ENCODE measurements at places on chromosomes 6 and 20.

DNA sequence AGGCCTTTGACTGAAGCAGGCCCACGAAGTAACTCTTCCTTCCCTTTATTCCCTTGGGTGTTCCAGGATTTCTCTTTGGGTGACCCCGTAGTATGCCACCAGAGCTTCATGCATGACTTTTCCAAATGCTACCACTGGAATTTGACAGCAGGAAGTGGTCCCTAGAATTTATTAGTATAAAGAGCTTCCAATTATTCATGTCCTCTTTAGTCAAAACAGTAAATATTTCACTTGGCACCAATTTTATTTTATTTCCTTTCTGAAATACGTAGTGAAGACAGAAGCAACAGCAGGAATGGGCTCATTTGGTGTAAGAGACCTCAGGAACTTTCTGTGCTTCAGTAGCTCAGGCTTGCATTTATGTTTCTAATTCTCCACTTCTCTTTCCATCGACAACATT lies 151.3 kb downstream of the LCA5 start:
- peak; percentile 33 for DNase-seq

DNA sequence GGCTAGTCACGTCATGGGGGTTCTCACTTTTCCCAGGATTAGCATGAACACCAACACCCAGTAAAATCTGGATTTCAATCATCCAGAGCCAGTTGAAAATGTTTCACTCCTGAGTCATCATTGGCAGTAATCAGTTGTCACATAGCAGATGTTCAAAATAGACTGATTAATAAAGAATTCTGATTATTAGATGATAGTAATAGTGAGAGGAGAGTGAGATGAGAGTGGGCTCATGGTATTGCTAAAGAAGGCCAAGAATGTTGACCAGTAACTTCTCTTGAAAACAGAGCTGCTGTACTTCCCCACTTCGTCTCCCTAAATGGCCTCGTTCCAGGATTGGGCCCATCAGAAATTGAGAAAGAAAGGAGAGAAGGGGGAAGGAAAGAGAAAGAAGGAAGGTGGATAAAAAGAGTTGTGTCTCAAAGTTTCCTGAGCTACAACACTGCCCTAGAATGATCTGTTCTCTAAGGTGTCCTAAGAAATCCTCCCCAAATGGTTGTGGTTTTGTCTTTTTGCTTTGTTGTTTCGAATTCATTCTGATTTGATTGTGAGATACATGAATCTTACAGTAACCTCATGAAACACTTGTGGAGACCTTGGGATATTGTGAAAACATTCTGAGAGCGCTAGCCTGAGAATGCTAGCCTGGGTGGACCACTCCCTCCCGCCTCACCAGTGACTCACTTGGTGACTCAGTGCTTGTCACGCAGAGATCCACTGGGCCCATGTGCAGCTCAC lies 502.2 kb upstream of the JARID2 start:
- no peak for DNase-seq

DNA sequence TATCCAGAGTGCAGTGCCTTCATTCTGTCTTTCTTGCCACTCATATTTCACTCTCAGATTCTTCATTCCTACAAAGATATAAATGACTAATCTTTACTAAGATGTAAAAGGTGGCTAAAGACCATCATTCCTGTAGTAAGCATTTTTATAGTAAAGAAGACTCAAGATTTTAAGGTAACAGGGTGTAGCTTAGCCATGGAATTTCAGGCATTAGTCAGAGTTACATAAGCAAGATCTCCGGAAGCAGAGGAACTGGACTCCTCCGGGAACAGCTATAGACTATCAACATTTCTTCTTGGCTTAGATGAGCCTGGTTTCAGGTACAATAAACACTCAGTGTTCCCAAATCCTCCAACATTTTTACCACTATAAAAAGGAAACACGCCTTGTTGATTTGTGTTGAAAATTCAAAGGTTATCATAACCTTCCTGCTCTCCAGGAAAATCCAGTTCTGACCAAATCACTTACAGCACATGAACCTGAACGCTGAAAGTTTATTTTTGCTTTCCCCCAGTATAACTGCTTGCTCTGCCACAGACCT lies 23.7 kb downstream of the SERPINB1 start:
- no peak for DNase-seq

DNA sequence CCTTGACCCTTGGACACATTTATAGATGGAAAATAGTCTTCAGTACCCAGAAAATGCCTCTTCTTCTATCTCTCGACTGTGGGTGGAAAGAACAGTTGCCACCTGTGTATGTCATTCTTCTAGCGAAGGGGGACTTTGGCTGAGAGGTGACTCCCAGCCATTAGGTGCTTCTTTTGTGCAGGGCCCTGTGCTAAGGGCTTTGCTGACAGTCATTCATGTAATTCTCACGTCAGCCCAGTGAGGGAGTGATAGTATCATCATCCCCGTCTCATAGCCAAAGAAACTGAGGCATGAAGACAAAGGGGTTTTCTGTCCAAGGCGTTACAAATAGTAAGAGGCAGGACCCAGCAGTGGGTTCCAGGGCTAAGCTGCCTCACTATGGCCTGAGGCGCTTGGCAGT lies 160.8 kb downstream of the SCML4 start:
- DNase-seq = no peak

DNA sequence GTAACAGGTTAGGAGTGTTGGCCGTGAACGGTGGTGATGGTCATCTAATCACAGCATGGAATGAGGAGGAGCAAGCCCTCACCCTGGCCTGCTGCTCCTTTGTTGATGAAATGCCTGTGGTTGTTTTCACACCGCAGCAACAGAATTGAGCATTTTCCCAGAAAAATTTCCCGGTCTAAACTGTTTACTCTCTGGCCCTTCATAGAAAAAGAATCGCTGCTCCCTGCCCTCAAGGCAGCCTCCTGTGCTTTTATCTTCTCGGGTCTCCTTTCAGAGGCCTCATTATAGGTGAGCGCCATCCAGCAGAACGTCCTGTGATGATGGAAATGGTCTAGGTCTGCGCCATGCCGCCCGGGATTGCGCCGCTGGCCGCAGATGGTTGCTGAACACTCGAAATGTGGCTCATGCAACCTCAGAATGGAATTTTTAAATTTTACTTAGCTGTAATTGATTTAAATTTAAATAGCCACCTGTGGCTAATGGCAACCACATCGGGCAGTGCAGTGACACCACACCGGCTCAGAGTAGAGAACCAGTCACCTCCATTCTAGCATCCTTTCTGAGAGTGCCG lies 30.2 kb downstream of the PHACTR3 start:
- no peak for DNase-seq

GRCh38 chr20:55953201-55953600 lies 52.1 kb downstream of the CBLN4 start:
- DNase-seq = no peak

DNA sequence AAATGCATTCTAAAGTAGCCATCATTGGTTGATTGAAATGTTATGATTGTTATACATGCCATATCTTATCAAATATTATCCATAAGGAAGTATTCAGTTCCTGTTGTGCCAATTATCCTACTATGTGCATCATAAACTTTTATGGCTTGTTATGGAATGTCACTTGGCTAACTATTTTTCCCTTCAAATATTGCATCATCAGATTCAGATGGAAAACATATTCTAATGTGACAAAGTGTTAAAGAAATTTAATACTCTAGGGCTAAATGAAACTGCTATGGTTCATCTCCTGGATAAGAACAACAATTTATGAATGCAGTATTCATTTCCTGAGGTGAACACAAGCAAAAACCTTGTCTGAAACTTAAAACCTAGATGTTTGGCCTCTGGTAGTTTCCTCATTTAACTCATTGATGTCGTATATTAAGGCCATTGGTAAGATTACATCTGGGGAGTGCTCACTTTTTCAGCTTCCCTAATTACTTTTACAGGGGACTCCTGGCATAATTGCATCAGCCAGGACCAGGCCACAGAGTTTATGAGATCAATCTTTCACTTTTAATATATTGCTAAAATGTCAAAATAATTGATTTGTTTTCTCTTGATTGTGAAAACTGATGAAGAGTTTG lies 134.9 kb upstream of the CEP162 start:
- DNase-seq = no peak

DNA sequence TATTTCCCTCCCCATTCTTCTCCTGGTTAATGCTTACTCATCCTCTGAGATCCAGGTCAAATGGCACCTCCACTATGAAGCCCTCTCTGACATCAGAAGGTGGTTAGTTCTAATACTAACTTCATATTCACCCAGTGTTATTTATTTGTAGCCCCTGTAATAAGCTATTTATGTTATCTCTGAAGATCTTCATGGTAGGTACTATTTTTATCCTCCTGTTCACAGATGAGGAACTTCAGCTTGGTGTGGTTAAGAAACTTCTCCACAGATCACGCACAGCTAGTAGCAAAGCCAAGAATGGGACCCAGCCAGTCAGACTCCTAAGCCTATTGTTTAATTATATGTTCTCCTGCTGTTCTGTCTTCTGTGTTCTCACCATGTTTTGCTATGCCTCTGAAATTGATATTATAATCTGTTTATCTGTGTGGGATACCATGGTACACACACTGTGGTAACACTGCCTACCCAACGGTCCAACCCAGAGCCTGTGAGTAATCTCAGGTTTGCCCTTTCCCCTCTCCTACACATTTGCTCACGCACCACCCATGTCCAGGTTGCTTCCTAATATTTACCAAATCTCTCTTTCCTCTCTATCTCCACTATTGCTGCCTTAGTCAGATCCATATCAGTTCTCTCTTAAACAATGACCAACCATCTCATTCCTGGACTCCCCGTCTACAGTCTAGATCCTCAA lies 98.4 kb downstream of the IPCEF1 start:
- DNase-seq = no peak

GRCh38 chr20:8367689-8368088 lies 235.6 kb downstream of the PLCB1 start:
- no peak for DNase-seq

- DNase-seq = no peak
Observed at GRCh38 chr20:64224351-64225170, 31.0 kb upstream of the PCMTD2 start.

DNA sequence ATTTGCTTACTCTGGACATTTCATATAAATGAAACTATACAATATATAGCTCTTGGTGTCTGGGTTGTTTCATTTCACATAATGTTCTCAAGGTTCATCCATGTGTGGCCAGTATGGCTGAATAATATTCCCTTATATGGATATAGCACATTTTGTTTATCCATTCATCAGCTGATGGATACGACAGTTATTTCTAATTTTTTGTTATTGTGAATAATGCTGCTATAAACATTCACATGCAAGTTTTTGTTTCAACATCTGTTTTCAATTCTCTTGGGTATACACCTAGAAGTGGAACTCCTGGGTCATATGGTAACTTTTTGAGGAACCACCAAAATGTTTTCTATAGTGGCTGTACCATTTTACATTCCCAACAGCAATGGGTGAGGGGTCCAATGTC lies 101.1 kb downstream of the CDK19 start:
- DNase-seq = no peak

DNA sequence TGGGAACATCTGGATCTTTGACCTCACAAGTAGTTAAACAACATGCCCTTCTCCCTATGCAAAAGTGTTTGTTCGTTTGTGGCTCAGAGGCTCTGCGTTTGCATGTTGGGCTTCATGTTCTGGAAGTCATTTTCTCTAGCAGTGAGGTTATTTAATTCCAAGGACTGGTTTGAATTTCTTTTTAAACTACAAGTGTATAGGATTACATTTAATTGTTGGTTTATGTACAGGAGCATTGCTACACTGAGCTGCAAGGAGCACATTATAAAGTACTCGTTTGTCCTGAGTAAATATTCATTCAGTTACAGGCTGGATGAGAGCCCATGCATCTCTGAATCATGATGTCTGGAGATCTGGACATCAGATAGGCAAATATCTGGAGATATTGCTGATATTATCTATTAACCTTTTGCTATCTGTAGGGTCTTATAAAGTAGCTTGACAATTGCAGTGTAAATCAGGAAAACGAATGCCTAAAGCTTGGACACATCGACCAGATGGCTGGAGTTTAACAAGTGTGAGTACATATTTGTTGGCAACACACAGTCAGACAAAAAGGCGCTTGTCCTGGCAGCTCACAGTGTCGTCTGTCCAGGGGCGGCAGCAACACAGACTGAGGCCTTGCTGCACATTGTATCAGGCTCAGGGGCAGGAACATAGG lies 84.6 kb downstream of the PDE7B start:
- DNase-seq = peak; percentile 44

DNA sequence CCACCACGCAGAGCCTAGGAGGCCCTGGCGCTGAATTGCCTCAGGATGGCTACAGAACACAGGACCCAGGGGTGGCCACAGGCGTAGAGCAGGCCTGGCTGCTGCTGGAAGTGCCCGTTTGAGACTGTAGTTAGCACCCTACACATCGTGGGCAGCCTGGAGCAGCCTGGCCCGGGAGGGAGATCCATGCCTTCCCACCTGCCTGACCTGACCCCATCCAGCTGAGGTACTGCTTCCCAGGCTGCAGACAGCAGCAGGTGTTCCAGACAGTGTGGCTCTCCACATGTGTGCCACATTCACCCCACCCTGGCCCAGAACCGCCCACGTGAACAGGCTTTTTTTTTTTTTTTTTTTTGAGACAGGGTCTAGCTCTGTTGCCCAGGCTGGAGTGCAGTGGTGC lies 20.9 kb upstream of the MAP1LC3A start:
- DNase-seq = no peak

DNA sequence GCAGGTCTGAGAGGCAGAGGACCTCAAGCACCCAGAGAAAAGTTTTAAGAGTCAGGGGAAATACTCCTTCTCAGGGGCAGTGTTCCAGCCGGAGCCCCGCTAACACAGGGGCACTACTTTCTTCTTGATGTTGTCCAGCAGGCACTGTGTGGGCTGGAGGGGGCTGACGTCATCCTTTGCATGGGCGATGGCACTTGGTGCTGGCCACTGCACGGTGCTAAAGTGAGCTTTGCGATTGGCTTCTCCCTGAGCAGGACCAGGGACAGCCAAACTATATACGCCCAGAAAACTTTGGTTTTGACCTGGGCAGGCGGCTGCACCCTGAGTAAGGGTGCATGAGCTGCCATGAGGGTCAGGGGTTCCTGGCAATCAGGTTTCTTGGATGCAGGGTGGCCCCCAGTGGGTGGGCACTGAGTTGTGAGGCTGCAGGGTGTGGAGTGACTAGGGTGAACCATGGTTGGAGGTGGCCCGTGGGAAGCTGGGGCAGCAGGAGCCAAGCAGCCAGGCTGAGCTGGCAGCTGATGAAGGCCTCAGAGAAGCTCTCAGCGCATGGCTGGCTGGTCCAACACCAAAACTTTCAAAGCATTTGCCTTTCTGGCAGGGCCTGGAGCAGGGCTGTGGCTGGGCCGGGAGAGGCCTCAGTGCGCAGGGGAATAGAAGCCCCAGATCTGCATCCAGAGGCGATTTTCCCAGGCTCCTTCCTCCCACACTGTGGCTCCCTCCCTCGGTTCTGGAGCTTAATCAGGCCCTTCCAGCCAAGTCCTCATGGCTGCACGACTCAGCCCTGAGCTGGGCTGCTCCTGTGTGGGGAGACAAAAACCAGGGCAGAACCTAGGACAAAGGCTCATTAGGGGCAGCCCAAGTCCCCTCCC lies 18.3 kb downstream of the MRPS18A start:
- no peak for DNase-seq

DNA sequence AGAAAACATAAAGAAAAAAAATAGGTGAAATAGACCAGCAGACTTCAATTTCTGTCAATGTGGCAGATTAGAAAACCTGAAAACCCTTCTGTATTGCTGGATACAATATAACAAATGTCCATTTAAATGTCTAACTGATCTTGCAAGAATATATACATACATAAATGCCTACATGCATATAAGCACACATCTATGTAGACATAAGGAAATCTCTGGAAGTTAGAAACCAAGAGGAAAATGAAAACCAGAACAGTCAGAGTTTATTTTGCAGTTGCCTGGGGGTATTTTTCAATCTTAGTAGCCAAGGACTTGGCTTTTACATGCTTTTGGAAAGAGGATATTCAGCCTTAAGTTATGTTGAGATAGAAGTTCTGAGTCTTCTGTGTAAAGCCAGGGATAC lies 184.0 kb downstream of the RPS12 start:
- DNase-seq = no peak

All from NCI-H2029 (cell line).